HepG2 (cell line): ENCODE measurements at places on chromosomes 16 and 17.

DNA sequence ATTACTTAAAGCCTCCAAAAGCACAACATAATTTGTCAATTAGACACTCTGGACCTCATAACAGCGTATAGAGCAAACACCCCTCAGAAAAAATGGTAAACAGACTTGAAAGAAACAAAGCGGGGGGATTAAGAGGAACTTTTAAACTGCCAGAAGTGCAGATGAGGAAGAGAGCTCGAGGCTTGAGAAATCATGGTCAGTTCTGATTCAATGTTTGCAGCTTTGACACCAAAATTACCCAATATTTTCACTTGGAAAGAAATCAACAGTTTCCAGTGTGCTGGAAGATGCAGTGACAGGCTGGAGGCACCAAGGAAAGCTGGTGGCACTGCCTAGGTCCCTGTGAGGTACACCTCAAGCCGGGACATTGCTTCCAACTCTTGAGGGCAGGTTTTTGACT is 180.9 kb upstream of the TOX3 start:
- DNase-seq = no peak

- no peak for DNase-seq
These were observed 1736.4 kb downstream of the TP53TG3F start for GRCh38 chr16:35195864-35196216.

GRCh38 chr17:60077226-60077625 is 1.5 kb downstream of the HEATR6 start:
- DNase-seq = no peak

DNA sequence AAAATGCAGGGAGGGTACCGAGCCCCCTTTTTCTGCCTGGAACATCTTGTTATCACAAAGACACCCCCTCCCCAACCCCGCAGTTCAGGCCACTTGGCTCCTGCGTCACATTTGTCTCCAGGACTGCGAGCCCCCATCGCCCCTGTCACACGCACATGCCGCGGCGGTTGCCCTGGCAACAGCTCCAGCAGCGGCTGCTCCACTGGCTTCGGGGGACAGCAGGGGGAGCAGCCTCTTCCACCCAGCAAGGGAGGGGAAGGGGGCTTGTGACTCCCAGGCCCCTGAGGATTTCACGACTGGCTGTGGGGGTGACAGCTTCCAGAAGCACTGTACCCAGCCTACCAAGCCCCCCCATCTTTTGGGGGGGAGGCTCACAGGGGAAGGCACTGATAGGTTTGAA is 2.6 kb downstream of the BAIAP3 start:
- no peak for DNase-seq

GRCh38 chr16:50303605-50304466 is 37.5 kb downstream of the ADCY7 start:
- DNase-seq = peak; percentile 80

GRCh38 chr17:47719411-47720152 is 13.5 kb upstream of the TBX21 start:
- DNase-seq = no peak

GRCh38 chr16:62077998-62078397 is 41.8 kb upstream of the CDH8 start:
- DNase-seq = no peak

- DNase-seq = no peak
These were observed 51.2 kb downstream of the COTL1 start for GRCh38 chr16:84566545-84567257.

GRCh38 chr16:11612665-11613025 is 25.9 kb upstream of the LITAF start:
- DNase-seq = no peak
